ENCODE measurements at places on chromosomes 13 and 19.

GRCh38 chr13:92735909-92736308 is 490.7 kb upstream of the GPC6 start:
- no peak for DNase-seq

- DNase-seq = no peak
Measured at GRCh38 chr13:101465877-101466276, 13.4 kb downstream of the ITGBL1 start.

- DNase-seq = no peak
Measured at GRCh38 chr13:48731957-48732569, 78.3 kb downstream of the CYSLTR2 start.

- DNase-seq = no peak
Measured at GRCh38 chr13:49441312-49441711, 2.6 kb downstream of the CAB39L start.

- DNase-seq = no peak
Measured at GRCh38 chr19:17063428-17063827, 11.8 kb downstream of the HAUS8 start.

GRCh38 chr13:105602956-105603670 is 932.3 kb downstream of the EFNB2 start:
- DNase-seq = no peak

GRCh38 chr13:64755961-64756360 is 2474.2 kb downstream of the PCDH9 start:
- DNase-seq = no peak

DNA sequence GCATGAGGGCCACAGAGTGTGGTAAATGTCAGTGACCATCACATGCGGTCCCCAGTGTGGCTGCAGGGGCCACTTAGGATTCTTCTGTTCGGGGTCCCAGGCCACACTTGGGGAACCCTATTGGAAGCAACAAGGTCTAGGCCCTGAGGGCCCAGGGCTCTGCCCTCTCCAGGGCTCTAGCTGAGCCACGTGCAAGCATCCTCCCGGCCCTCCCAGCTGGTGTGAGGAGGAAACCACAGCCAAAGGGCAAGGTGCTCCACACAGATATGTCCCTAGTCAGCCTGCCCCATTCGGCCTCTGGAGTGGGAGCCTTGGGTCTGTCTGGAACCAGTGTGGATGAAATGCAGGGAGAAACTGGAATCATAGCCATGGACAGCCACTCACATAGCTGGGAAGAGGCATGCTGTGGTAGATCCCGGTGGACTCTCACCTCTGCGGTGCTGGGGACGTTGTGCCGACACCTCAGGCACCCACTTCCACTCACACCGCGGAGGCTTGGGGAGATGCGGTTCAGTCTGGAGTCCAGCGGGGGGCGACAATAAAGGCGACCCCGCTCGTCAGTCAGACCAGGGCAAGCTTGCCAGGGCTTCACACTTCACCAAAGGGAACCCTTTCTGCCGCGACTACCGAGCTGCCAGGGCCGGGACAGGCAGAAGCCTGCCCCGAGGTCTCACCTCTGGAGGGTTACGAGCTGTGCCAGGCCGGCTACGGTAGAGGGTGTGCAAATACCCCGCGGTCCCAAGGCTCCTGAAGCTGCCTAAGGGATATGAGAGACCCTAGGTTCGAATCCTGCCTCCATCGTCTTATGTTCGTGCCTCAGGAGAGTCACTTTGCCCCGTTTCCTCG is 4.3 kb upstream of the ZNF497 start:
- DNase-seq = no peak

- DNase-seq = no peak
Measured at GRCh38 chr13:102845289-102845629, 573 bp upstream of the ERCC5 start.

GRCh38 chr19:47860602-47861297 is 1.7 kb downstream of the TPRX2 start:
- no peak for DNase-seq

DNA sequence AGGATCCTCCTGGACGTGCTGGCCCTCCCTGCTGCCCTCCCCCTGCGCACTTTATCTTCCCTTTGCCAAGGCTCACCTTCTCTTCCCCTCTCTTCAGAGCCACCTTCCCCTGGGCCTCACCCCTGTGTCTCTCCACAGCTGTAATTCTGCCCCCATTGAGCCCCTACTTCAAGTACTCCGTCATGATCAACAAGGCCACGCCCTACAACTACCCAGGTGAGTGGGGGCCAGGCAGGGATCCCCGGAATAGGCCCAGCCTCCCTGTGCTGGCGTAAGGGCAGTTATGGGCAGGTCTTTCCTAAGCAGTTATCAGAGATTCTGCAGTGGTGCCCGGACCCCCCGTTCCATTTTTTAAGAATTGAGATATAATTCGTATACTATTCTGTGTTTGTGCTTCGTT is 3.1 kb downstream of the NDUFA3 start:
- DNase-seq = no peak

DNA sequence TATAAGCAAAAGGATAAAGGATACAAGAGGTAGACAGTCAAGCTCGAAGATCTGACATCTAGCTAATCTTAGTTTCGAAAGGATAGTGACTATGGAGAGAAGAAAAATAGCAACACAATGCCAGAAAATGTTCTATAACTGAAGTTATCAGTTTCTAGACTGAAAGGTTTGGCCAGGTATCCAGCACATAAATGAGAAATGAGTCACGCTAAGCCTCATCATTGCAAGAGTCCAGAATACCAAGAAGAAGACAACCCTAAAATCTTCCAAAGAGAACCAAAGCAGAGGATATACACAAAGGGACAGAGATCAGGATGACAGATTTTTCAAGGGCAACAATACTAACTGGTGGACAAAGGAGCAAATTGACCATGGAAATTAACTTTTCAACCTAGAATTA is 237.0 kb downstream of the POSTN start:
- DNase-seq = no peak

DNA sequence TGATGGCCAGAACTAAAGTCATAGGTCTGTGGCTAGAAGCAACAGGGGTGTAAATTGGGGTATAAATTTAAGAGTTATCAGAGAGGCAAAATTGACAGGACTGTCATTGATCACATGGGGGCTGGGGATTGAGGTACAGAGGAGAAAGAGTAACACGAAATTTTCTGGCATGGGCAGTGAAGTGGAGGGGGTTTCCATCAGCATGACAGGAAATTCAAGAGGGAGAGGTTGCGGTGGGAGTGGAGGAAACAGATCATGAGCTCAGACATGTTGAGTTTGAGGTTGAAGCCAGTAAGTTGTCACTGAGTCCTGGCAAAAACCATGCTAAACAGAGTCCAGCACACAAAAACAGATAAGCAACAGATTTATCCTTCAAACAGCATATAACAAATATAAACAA is 192.1 kb upstream of the TSC22D1 start:
- DNase-seq = no peak

DNA sequence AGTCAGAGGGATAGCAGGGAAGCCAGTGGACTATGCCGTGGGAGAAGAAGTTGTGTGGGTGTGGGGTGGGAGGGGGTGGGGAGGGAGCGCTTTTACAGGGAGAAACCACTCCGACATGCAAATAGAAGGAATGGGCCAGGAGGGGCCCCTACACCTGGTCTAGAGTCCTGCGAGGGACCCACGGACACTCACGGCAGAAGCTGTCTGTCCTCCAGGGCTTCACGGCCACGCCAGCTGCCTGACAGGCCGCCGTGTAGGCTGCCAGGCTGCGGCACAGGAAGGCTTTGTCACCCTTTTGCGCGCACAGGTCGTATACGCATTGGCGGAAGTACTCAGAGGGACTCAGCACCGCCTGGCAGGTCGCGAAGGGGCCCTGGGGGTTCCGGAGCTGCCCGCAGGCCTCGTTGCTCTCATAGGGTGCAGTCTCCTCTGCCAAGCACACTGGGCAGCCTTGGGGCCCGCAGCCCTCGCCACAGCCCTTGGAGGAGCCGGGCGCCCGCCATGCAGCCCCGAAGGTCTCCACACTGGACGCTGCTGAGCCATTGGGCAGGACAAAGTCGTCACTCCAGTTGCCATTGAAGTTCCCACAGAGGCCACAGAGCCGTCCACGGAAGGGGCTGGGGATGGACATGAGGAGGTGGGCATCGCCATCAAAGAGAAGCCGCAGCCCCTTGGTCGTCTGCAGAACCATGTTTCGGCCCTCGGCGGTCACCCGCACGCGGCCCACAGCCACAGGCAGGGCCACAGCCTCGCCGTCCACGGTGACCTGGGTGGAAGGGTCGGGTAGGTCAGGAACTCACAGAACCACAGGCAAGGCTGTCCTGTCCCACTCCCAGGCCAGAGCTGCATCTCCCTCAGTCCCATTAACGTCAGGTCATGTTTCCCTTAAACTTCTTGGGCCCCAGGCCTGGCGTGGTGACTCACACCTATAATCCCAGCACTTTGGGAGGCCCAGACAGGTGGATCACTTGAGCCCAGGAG is 26.0 kb upstream of the FBL start:
- no peak for DNase-seq

DNA sequence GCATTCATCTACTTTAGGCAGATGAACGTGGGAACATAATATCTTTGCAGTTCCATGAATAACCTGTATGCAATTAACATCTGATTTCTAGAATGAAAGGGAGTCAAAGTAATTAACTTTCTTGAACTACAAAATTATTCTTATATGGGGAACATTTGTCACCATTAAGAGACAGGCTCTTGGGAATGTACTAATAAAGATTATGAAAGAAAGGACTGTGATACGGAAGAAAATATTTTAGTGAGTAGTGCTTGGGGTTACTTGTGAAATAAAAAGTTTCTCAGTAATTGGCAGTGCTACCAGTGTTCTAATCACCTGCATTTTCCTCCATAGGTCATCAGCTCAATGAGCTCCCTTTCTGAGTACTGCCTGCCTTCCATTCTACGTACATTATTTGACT is 85.4 kb downstream of the FRY start:
- DNase-seq = no peak

DNA sequence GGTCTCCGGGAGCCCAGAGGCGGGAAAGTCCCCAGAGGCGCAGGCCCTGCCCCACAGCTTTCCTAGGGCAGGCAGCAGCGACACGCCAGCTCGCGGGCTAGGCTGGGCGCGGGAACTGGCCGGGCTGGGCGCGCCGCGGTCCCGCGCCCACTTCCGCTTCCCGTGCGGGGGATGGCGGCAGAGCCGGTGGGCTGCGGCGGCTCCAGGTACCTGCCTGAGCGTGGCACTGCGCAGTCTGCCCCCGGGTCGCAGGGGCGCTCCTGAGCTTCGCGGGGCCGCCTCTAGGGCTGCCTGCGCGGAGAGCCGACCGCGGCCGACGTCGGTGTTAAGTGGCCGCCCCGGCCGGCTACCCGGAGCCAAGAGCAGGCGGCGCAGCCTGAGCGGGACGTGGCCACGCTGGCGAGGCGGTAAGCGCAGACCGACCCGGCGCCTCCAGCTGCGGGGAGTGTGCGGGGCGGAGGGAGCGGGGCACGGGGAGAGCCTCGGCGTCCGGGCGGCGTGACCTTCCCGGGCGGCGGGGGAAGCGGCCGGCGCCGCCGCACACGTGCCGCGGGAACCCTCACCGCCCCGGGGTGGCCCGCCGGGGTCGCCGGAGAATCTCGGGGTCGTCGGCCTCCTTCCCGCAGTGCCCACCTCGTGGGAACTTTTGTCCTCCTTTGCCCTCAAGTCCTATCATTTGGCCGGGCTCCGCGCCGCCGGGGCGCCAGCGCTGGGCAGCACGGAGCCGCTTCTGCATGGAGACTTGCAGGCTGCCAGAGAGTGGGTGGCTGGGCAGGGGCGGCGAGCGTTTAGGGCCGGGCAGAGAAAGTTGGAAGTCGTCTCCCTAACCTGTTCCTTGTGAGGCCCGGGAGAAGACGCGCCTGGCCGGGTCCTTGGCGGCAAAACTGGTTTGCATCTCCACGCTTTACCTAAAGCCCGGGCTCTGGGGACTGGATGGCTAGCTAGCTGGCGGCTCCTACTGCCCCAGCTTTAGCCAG is 31.4 kb upstream of the MPHOSPH8 start:
- no peak for DNase-seq

DNA sequence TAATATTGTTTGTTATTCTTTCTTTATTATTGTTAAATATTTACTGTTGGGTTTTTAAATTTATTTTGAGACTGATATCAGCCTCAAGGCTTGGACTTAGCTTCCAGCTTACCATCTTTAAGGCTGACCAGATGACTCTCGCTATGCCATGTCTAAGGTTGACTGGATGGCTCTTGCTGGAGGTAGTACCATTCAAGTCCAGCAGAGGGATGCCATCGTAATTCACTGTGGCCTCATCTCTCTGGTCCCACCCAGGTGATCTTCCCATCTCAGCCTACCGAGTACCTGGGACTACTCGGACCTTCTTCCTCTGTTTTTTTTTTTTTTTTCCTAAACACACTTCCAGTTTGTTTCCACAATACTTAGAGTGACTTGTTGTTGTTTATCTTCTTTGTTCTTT is 41.7 kb upstream of the ZNF91 start:
- DNase-seq = no peak

DNA sequence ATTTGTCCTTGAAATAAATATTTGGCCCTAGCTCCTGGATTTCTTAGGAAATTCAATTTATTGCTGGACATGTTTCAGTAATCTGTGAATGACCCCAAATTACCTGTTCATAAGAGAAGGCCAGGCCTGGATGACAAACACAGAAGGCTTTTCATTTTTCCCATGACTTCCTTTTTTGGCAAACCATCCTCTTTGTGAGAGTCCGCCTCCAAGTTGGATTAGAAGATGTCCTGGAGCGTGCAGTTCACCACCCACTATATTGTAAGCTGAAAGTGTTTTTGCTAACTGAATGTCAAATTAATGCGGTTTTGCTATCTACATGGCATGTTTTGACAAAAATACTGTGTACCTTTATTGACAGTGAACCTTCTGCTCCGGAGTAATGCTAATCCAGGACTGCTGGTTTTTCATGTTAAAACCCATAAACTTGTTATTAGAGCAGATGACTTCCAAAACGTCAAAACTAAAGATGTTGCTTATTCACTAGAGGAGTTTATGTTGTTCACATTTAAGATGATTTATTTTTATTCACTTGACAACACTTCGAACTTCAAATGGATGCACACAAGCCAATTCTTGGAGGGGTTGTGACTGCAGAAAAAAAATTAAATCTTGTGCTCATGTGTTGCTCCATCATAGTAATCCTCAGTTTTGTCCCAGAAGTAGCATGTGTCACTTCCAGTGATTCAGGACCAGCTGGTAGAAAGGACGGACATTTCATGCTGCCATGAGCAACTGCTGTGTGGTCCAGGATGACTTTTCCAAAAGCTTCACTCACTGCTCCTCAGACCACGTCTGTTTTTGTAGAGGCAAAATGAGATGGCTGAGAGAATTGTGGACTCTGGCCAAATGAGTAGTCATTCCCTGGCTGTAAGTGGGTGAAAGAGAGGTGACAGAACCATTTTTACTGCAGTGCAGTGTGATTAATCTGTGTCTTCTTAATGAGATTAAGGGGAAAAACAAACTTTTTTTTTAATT is 71.0 kb downstream of the ITGBL1 start:
- DNase-seq = no peak

- peak; percentile 5 for DNase-seq
Measured at GRCh38 chr13:68125087-68125480, 894.9 kb upstream of the PCDH9 start.

GRCh38 chr19:31349160-31349881 is at the start of gene TSHZ3:
TSHZ3 (minus strand) TSS chr19:31349436; CDS start chr19:31349219, 217 bp downstream.
- no peak for DNase-seq

GRCh38 chr19:16301999-16302694 is 22.5 kb upstream of the KLF2 start:
- no peak for DNase-seq
